Right cardiac atrium (tissue), 5 donors: ENCODE measurements at places on chromosomes 2 and 18. TPM values are rescaled to one million over a fixed set of nuclear protein-coding genes. Genes with fewer than 3 reads are reported as not detected.

Gene CHRND
- not detected for total RNA-seq

Gene CTLA4
- total RNA-seq: not detected

Gene TEKT4
- total RNA-seq: not detected

Gene EVX2
- total RNA-seq: not detected

Gene MLPH
- total RNA-seq: 189 TPM

Gene SERPINB3
- total RNA-seq: not detected

Gene TPO
- 1.3 TPM for total RNA-seq

Gene SERPINB7
- not detected for total RNA-seq

Gene ANKRD23
- 23.0 TPM for total RNA-seq

Gene TEX44
- total RNA-seq: not detected

Gene GREB1L
- 31.4 TPM for total RNA-seq

Gene FOXI3
- not detected for total RNA-seq

Gene SKOR2
- not detected for total RNA-seq

Gene NTSR2
- total RNA-seq: 0.15 TPM

Gene CPO
- total RNA-seq: not detected

Gene OSR1
- 8.8 TPM for total RNA-seq

Gene UGT1A8
- total RNA-seq: not detected

Gene AKAIN1
- not detected for total RNA-seq

Gene BUB1
- total RNA-seq: 0.31 TPM

Gene PCARE
- total RNA-seq: 0.47 TPM

Gene FSIP2
- 0.59 TPM for total RNA-seq

Gene AMER3
- not detected for total RNA-seq

Gene ANKRD62
- not detected for total RNA-seq

Gene PTPRN
- not detected for total RNA-seq

Gene SPEG
- total RNA-seq: 176 TPM

Gene GATA6
- 63.2 TPM for total RNA-seq

Gene SPHKAP
- total RNA-seq: 79.4 TPM

Gene VSNL1
- total RNA-seq: 38.8 TPM

Gene MEP1B
- not detected for total RNA-seq

Gene PLCD4
- total RNA-seq: 0.97 TPM

Gene RBM44
- 0.45 TPM for total RNA-seq

Gene HDAC4
- total RNA-seq: 18.3 TPM

Gene RPS27A
- total RNA-seq: 544 TPM

Gene RAD51AP2
- total RNA-seq: 0.51 TPM

Gene OBSL1
- total RNA-seq: 308 TPM
